ENCODE measurements at places on chromosomes 2 and 18. TPM values are rescaled to one million over a fixed set of nuclear protein-coding genes. Genes with fewer than 3 reads are reported as not detected.
A peak's percentile ranks its signal among the peaks of the same experiment; 100 is the strongest.

GRCh38 chr2:220985561-220985960, 586.5 kb downstream of the EPHA4 start:
- no peak for DNase-seq

DNA sequence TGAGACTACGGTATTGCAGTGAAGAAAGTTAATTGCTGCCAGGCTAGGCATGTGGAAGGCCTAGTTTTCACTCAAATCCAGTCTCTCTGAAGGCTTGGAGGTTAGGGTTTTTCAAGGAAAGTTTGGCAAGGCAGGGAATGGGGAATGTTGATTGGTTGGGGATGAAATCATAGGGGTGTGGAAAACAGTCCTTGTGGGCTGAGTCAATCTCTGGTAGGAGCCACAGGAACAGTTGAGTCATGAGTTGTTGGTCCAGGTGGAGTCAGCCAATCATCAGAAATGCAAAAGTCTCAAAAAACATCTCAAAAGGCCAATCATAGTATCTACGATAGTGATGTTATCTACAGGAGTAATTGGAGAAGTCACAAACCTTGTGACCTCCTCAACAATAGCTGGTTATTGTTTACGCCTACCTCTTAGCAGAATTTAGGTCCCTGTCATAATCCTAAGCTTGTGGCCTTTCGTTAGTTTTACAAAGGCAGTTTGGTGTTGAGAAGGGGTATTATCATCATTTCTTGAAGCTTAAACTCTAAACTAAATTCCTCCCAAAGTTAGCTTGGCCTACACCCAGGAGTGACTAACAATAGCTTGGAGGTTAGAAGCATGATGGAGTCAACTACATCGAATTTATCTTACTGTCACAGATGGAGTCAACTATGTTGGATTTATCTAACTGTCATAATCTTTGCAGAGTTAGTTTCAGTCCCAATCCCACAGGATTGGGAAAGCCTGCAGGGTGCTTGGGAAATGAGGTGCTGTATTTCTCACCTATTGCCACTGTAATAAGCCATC, 33.7 kb upstream of the APCDD1 start:
- peak; percentile 79 for DNase-seq

The STEAP3 gene
- 18.9 TPM for total RNA-seq

The HNMT gene
- 14.2 TPM for total RNA-seq

The PPP1CB gene
- total RNA-seq: 271 TPM

DNA sequence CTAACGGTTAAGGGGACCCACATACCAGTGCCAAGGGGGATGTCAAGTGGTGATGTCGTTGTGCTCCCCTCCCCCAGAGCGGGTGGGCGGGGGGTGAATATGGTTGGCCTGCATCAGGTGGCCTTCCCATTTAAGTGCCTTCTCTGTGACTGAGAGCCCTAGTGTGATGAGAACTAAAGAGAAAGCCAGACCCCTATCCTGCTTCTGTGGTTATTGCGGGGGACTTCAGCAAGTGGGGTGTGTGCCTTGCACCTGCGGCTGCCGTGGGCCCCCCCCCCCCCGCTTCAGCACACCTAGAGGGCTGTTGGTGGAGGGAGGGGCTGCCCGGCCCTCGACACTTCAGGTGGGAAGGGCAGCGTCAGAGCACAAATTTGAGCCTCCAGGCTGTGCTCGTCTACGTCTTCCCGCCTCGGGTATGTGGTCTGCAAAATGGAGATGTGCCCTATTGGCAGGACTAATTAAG, 6.1 kb downstream of the CTDSP1 start:
- DNase-seq: no peak

- peak; percentile 76 for DNase-seq
Observed at GRCh38 chr2:235106874-235107639, 155.2 kb downstream of the SH3BP4 start.

DNA sequence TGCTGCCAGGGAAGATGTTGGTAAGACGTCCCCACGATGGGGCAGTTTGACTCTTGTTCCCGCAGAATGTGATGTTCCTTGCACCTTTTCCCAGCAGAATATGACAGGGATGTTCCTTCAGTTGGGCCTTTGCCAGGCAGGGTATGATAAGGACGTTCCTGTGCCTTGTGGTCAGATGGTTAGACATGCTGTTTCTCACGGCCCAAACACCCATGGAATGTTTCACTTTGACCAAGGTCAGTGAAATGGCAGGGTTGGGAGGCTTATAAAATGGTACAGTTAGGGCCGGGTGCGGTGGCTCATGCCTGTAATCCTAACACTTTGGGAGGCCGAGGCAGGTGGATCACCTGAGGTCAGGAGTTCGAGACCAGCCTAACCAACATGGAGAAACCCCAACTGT, 40.3 kb upstream of the YPEL5 start:
- DNase-seq: peak; percentile 47

The ALPP gene
- total RNA-seq: not detected

The TMEM169 gene
- 0.83 TPM for total RNA-seq

The CFC1B gene
- total RNA-seq: not detected

- no peak for DNase-seq
Observed at GRCh38 chr2:27689424-27689823, 25.7 kb downstream of the SLC4A1AP start.

GRCh38 chr2:138029276-138029675, 65.0 kb downstream of the HNMT start:
- DNase-seq: peak; percentile 3

DNA sequence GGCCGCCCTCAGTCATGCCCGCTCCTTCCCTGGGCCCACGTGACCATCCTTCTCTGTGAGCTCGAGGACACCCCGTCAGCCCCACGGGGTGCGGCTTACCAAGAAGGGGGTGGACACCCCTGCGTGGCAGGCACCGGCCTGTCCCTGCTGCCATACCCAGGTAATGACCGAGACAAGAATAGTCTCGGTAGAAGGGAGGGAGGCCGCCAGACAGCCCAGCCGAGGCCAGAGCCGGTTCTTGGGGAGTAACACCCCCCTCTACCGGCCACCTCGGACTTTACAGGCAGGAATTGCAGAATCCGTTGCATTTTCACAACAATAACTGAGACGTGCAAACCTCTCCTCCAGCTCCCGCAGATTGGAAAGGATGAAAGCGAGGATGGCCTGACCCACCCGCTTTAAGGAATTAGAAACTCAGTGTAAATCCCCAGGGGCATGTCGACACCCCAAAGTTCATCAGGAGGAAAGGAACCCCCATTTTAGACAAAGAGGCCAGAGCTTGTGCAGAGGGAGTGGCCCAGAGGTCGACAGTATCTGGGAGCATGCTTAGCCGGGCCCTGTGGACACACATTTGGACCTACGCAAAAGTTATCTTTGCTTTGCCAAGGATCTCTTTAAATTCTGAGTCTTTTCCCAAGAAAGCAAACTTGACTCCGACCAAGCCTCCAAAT, 60.1 kb upstream of the GLI2 start:
- DNase-seq: peak; percentile 50

GRCh38 chr2:120785228-120785966, 49.7 kb downstream of the GLI2 start:
- DNase-seq: no peak

DNA sequence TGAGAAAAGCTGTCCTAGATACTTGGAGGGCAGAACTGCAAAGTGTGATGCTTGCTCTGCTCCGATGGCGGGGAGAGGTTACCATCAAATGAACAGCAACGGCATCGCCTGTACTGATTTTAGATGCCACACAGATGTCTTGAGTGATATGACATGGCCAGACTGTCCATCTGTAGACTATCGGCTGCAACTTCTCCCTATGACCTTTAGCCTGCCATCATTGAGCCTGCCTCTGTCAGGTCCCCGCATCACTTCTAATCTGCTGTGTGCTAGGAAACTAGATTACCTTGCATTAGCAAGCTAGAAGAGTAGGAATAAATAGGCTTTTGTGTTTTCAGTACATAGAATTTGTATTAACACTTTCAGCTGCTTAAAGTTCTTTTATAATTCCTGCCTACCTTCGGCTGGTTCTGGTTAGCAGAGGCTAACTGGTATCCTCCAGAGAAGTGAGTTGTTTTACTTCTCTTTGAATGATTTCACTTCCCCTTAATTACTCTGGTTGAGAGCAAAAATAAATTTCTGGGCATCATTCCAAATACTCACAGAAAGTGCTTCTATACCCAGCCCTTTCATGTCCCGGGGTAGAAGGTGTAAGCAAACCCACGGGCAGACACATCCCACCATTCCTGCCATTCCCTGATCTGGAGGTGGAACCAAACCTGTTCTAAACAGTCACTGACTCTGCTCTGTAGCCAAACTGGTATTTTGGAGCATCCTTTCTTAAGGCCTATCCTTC, 24.0 kb downstream of the GAREM2 start:
- DNase-seq: no peak

DNA sequence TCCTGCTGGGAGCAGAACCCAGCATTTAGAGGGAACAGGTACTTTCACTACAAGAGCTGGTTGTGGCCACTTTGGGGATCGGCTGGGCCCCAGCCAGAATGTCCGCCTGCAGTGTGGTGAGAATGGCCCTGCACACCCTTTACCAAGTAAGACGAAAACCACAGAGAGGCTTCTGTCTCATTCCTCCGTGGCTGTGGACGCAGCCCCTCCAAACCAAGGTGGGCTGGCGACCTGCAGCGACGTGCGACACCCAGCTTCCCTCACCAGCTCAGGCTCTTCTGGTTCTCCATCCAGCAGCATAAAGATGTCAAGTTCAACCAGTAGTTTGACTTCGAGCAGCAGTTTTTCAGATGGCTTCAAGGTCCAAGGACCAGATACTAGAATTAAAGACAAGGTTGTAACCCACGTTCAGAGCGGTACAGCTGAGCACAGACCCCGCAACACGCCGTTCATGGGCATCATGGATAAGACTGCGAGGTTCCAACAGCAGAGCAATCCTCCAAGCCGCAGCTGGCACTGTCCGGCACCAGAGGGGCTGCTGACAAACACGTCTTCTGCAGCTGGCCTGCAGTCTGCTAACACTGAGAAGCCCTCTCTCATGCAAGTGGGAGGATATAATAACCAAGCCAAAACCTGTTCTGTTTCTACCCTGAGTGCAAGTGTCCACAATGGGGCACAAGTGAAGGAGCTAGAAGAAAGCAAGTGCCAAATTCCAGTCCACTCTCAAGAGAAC, 56.2 kb downstream of the WDSUB1 start:
- no peak for DNase-seq

DNA sequence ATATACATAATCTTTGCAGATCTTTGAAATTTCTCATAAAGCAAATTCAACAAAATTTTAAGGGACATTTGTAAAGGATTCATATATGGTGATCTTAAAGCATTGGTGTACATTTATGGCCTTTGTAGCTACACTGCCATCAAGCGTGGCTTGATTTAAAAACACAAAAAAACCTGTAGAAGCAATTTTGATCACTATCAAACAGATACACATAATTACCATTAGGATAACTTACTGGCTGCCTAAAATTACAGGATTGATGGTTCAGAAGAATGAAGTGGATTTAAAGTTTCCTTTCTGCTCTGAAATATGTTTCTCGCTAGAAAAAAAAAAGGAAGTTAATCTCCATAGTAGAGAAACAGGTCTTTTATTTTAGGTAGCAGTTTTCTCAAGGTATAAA, 31.4 kb downstream of the MAPRE2 start:
- DNase-seq: no peak

DNA sequence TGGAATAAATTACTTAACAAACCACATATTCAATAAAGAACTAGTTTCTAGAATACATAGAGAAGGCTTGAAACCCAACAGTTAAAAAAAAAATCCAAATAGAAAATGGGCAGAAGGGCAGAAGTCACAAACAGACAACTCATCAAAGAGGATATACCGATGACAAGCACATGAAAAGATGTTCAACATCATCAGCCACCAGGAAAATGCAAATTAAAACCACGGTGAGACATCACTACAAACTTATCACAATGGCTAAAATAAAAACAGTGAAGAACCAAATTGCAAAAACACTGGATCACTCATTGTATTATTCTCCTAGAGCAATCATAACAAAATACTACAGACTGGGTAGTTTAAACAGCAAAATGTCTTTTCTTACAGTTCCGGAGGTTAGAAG, 14.5 kb downstream of the SESTD1 start:
- DNase-seq: no peak

DNA sequence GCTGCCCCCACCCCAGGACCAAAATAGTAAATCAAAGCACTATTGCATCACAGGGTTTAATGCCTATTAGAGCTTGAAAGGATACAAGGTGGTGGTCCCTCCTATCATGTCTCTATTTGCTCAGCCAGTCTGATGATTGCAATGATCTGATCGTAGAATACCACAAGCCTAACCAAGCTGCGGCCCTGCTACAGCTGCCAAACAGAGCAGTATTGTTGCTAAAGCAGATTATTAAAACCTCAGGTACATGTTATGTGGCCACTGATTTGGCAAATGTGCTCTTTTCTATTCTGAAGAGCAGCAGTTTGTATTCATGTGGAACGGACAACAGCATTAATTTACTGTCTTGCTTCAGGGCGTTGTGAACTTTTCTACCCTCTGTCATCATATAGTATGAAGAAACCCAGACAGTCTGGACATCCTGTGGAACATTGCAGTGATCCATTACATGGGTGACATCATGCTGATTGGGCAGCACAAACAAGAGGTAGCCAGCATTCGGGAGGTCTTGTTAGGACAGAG, 8.4 kb upstream of the VAPA start:
- DNase-seq: no peak

- DNase-seq: no peak
Observed at GRCh38 chr2:241043581-241043980, 45.2 kb downstream of the SNED1 start.

DNA sequence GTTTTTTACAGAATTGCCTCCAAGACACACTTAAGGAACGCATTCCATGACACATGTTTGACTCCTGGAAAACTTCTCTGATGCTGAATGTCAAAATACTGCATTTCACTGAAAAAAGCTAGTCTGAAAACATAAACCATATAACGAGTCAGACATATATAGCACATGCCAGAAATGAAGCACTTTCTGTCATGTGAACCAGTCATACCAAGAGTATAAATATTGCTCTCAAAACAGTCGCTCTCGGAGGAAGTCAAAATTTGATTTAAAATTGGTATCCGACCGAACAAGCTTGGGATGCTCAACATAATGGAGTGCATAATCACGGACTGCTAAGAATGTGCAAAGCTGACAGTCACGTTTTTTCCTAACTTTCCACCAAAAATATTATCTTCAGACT, 115.9 kb downstream of the PIEZO2 start:
- no peak for DNase-seq

The FEV gene
- total RNA-seq: not detected

GRCh38 chr2:175442441-175442840, 260.9 kb upstream of the ATP5MC3 start:
- no peak for DNase-seq

DNA sequence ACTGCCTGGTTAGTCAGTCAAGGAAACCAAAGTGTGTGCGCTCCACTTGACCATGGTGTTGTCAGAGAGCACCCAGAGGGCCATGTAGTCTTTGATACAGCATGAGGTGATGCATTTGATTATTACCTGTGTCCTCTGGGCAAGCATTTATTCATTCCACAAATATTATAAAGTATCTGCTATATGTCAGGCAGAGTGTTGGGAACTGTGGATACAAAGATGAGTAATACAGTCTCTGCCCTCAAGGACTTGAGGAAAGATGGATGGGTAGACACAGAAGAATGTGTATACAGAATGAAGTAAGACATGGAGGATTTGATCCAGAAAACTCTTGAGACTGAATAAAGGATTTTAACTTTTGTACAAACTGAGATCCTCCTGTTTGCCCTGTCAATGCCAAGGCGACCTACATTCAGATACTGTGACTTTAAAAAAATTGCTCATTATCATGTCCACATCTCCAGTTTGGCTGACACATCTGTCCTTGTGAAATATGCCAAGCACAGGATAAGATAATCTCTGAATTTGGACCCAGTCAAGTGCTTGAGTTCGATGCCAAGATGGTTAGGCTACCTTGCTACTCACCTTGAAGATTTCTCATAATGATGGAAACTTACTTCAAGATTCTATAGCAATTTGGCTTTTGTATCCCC, 50.8 kb downstream of the ACYP2 start:
- DNase-seq: peak; percentile 31
